ENCODE measurements at places on chromosomes 1 and 21.

DNA sequence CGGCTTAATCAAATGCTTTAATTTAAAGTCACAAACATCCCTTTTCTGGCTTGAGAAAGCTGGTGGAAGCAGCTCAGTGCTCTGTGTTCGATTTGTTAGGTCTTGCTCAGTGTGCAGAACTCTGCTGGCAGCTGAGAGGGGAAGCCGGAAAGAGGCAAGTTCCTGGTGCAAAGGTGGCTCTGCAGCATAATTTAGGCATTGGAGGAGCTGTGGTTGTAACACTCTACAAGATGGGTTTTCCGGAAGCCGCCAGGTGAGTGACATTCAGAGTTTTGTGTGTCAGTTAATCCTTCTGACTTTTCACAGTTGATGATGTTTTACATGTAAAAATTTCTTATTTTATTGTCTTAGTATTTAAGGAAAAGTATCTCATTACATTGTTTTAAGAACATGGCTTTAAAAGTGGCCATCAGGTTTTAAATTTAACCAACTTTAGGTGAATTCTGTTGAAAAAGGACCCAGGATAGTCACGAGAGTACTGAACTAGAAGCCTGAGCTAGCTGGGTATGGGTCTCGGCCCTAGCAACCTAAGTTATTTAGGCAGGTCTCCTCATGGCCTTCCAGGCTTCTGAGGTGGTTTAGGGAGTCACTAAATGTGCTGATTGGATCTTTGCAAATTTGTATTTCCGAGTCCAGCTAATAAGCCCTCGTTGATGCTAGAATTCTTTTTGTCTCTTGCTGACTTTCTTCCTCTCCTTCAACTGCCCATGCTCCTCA is 47.1 kb upstream of the PODN start:
- DNase-seq = peak; percentile 61

DNA sequence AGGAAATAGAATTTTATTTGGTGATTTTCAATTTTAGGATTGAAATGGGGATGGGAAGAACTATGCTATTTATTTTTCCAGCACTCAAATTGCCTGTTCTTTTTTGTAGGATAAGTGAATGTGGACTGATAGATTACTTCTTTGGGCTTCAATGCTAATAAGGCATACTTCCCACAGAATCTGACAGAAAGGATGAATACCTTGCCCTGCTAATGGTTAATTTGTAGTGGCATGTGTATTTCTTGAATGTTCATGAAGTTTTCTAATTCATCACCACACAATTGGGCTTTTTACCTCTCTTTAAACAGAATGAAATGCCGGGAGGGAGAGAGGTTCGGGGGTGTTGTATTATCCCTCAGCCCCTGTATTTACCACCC is 369.1 kb upstream of the ADGRL2 start:
- DNase-seq = no peak

DNA sequence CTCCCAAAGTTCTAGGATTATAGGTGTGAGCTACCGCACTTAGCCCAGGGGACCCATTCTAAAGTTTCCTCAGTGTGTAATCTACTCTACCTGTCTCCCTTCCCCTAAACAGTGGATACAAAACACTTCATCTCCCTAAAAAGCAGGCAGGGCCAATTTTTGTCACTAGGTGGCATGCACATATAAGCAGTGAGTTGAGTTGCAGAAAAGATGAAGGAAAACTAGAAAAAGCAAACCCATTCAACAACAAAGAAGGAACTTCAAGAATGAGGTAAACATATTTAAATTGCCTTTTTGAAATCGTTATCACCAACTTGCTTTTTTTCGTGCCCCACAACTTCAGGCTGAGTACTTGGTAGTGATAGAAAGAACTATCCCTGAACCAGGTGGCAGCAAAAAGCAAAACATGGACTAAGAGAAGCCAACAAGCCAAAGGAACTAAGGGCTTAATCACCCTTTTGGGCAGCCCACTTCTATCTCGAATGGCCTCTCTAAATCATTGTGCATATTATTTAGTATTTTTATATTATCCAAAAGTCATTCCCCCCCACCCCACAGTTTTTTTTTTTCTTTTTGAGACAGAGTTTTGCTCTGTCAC is 19.7 kb upstream of the ALDH9A1 start:
- DNase-seq = peak; percentile 55

DNA sequence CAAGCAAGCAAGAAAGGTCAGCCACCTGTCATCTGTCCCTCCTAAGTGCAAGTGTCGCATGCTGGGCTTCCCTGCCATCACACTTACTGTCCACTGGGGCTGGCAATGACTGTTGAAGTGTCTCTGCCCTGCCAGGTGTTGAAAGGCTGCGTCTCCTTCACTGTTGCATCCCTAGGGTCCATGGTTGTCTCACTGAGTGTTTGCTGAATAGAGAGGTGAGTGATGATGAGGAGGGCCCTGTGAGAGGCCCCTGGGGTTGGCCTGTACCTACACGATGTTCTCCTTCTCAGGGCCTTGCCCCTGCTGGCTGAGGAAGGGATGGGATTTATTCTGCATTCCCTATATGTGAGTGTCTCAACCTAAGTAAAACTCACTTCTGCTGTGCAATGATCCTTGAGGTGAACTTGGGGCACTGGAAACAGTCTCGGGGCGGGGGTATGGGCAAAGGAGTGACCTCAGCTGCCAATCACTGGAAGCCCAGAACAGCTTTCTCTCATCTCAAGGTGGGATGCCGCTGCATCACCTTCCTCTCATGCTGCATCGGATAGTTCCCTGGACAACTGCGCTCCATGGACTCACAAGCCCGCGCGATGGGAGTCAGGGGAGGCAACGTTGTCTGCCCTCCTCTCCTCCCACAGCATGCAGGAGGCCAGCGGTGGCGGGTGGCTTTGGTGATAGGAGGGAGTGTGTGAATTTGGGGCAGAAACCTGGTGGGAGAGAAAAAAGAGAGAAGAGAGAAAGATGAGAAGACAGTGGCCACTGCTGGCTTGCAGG is 35.8 kb upstream of the SOX13 start:
- no peak for DNase-seq

GRCh38 chr21:45488931-45489721 is 53.1 kb downstream of the SLC19A1 start:
- peak; percentile 51 for DNase-seq

DNA sequence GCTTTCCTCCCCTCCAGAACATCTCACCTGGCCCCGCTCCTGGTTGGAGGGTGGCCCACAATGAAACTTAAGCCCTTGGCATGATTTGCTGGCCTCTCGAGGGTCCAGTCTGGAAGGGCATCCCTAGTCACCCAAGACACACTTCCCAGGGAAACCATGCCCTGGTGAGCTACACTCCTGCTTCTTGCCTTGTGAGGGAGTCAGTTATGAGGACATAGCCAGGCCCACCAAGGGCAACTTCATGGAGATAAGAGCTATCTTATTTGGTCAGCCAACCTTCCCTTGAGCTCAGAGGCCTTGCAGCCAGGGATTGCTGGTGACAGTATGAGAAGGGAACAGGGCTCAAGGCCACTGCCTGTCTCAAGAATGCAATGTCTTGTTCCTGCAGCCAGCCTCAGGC is 9.7 kb downstream of the TNR start:
- no peak for DNase-seq

- no peak for DNase-seq
Measured at GRCh38 chr1:220189750-220190347, 82.4 kb downstream of the RAB3GAP2 start.

GRCh38 chr1:48741380-48741779 is 35.3 kb downstream of the BEND5 start:
- DNase-seq = no peak

- DNase-seq = no peak
Measured at GRCh38 chr1:26142159-26142558, 16.7 kb upstream of the FAM110D start.

- no peak for DNase-seq
Measured at GRCh38 chr1:109635862-109636200, 16.2 kb downstream of the AMPD2 start.

GRCh38 chr1:8361198-8361849 is 43.4 kb downstream of the SLC45A1 start:
- DNase-seq = no peak

DNA sequence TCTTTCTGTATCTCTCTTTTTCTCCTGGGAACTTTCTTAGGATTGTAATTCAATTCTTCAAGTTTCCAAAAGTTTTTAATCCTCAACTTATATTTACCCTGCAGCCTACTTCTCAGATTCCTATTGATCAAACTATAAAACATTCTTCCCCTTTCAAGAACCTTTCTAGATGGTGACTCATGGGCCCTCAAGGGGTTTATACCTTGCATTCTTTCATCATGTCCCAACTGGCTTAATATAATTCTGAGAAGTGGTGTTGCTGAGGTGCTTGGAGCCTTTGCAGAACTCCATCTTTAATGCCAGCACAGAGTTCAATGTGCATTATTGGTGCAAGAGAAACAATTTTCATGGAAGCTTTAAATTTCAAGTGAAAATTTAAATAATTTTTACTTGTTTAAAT is 273.4 kb downstream of the VAV3 start:
- no peak for DNase-seq

- peak; percentile 66 for DNase-seq
Measured at GRCh38 chr1:147080671-147081394, 91.4 kb downstream of the PRKAB2 start.

DNA sequence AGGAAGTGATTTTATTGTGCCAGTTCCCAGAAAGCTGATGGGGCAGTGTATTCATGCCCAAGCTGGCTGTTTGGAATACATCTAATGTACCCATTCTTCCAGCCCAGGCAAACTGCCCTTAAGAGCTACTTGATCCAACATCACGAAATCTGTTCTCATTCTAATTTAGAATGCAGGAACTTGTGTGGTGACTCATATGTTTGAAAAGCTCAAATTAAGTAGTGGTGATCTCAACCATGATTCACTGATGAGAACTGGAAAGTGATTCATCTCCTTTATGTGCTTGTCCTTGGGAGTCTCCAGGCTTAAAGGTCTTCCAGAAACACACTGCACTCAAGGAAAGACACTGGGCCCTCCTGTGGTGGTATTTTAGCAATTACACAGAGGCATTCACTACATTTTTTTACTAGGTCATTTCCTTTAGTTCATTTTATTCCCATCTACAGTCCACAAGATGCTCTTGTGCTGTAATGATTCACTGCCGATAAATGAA is 65.4 kb downstream of the RPE65 start:
- DNase-seq = no peak

- DNase-seq = peak; percentile 95
Measured at GRCh38 chr1:155167166-155168104, 5.7 kb downstream of the KRTCAP2 start.

DNA sequence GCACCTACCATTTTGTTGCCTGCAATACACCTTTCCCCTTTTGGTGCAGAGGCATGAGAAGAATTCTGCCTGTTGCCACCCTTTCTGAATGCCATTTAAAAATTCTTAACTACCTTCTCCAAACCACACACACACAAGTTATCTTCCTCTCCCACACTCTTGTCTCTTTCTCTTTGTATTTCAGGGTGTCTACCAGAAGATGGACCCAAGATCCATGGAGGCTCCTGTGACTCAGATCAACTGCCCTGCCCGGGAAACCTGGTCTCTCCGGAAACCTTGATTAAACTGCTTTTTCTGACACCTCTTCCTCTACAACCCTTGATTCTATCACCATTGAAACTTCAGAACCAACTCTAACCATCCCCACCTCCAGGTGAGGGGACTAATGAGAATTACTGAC is 2.4 kb upstream of the TARS2 start:
- DNase-seq = no peak

- DNase-seq = peak; percentile 19
Measured at GRCh38 chr1:92029241-92029922, 403 bp upstream of the EPHX4 start.

- DNase-seq = no peak
Measured at GRCh38 chr1:235942979-235943575, 76.4 kb upstream of the LYST start.

DNA sequence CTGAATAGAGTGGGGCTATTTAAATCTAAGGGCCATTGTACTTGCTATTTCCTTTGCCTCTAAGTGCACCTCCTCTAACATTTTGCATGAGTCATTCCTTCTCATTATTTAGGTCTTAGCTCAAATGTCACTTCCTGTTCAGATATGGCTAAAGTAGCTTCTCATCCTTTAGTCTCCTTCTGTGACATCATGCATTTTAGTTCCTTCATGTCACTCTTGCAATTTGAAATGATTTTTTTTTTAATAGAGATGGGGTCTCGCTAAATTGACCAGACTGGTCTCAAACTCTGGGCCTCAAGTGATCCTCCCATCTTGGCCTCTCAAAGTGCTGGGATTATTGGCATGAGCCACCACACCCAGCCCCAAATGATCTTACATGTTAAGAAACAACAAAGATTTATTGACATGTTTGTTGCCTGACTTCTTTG is 6.6 kb downstream of the TBX19 start:
- no peak for DNase-seq

GRCh38 chr1:72530646-72531045 is 248.3 kb upstream of the NEGR1 start:
- no peak for DNase-seq

GRCh38 chr21:15219894-15220293 is 155.1 kb upstream of the NRIP1 start:
- no peak for DNase-seq

GRCh38 chr1:31382379-31382989 is 9.6 kb upstream of the FABP3 start:
- DNase-seq = no peak

DNA sequence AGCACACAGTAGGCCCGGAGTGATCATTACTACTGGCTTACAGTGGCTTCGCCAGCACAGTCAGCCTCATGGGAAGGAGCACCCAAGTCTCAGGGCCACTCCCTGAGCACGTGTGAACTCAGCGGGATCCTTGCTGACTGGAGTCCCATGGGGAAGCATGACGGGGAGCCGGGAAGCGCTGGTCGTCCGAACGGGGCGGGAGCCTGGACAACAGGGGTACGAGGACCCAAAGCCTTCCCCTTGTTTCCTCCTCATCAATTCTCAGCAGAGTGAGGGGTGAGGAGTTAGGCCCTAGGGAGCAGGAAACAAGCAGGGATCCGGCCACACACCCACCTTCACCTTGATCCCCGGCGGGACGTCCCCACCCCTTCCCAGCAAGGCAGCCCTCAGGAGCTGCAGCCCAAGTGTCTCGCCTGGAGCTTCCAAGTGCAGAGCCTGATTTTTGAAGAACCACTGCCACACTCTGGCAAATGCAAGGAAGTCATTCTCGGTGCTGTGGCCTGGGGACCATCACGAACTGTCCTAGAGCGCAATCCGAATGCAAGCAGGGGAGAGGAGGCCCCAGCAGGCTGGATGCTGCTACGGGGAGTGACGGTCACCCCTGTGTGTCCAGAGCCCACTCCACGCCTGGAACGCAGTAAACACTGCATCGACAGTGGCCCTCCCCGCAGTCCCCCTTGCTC is 35.5 kb downstream of the TOMM20 start:
- peak; percentile 68 for DNase-seq

GRCh38 chr21:37128076-37128475 is 55.0 kb downstream of the TTC3 start:
- no peak for DNase-seq

GRCh38 chr1:17892225-17892624 is 137.1 kb downstream of the ACTL8 start:
- no peak for DNase-seq

DNA sequence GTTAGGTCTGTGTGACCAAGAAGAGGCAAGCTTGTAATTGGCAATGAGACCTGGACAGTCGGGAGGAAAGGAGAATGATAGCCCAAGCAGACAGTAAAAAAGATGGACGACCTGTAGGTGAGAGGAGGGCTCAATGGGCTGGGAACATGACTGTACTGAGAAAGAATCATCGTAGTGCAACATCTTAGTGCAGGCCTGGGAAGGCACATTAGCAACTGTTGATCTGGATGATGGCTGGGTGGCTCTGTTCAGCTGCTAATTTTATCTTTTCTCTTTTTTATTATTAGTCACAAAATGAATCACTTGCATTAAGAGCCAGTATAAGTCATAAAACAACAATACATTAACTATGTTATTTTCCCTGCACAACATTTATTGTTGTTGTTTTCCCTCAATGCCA is 32.9 kb downstream of the IFI44 start:
- no peak for DNase-seq
